ENCODE measurements at places on chromosomes 12 and 14.

- peak; percentile 28 for DNase-seq
Measured at GRCh38 chr12:131131808-131132117, 178.1 kb downstream of the ADGRD1 start.

DNA sequence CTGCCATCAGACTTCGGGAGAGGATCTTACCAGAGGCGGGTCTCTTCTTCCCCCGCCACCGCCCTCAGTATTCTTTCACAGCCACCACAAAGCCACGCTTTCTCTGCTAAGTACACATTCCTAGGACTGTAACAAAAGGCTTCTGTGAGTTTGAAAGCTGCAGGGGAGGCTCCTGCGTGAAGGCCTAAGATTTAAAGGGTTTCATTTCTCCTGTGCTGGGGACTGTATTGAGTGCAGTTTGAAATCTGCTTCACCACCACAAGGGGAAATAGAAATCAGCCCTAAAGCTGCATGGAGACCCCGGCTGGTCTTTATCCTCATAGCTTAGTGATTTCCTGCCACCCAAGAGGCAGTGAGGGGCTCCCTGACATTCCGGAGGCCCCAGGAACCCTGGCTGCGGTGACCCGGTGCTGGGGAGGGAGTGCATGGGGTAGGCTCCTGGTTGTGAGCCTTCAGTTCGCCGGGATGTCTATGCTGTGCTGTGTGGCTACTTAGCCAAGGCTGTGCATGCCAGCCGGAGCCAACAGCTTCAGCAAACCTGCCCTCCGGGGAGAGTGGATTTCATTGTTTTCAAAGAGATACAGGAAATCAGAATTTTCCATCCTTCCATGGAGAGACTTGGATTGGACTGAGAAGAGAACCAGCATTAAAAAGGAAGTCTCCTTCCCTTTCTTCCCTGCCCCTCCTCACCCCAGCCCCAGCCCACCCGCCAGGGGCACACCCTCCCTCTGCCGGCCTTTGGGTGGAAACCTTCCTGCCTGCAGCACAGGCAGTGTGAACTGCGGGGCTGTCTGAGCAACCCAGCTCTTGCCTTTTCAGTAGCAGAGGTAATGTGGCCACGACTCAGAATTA is 163.3 kb downstream of the ETV6 start:
- DNase-seq: peak; percentile 69

- peak; percentile 80 for DNase-seq
Measured at GRCh38 chr12:64621257-64621942, 11.1 kb downstream of the RASSF3 start.

DNA sequence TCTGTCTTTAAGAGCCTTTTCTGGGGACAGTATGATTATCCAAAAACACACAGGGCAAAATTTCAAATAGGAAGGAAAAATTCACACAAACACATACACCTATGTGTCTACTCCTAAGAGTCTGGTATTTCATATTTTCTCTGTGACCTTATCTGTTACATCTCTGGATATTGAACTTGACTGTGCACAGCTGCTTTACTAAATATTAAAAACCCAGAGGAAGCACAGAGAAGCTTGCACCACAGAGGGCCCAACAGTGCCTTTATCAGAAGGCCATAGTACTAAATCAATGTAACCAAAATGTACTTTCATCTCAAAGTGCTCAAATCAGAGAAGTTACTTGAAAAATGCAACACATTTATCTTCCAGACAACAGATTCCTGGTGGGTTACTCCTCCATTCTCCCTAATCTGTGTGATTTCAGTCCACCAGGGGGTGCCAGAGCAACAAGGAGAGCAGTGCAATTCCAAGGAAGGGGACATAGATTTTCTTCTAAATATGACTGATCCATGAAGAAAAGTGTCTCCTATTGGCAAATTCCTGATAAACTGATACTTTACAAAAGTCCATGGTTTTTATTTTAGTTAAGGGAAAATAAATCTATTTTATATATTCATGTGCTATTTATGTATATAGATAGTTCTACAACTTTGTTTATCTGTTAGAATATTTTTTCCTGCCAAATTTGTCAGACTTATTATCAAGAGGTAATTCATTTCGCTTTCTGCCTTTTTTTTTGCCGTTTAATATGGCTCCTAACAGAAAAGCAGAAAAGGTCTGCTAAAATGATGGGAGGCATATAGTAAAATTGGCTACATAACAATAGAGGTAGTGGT is 617.6 kb downstream of the LRFN5 start:
- DNase-seq: peak; percentile 42

DNA sequence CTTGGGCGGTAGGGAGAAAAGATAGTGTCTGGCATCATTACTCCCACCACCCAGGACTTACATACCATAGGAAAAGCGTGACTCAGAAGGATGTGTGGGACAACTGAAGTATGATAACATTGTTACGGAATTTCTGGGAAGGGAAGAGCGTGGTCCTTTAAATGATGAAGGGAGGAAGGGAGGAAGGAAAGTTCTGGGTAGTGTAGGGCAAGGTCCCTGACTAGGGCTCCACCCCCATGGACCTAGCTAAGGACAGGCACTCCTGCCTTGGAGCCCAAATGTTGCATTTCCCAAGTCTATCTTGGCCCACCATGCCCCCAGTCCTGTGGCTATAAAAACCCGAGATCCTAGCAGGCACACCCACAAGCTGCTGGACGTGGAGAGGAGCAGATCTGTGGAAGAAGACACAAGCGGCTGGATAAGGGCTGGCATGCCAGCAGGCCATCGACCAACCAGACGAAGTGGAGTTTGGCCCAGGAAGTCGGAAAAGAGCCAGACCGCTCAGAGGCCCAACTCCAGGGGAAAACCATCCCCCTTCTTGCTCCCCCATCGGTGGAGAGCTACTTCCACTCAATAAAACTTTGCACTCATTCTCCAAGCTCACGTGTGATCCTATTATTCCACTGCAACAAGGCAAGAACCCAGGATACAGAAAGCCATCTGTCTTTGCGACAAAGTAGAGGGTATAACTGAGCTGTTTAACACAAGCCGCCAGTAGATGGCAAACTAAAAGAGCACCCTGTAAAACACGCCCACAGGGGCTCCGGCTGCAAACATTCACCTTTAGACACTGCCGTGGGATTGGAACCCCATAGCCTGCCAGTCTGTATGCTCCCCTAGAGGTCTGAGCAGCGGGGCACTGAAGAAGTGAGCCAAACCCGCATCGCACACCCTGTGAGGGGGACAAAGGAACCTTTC is 23.0 kb upstream of the RAB21 start:
- DNase-seq: peak; percentile 48

DNA sequence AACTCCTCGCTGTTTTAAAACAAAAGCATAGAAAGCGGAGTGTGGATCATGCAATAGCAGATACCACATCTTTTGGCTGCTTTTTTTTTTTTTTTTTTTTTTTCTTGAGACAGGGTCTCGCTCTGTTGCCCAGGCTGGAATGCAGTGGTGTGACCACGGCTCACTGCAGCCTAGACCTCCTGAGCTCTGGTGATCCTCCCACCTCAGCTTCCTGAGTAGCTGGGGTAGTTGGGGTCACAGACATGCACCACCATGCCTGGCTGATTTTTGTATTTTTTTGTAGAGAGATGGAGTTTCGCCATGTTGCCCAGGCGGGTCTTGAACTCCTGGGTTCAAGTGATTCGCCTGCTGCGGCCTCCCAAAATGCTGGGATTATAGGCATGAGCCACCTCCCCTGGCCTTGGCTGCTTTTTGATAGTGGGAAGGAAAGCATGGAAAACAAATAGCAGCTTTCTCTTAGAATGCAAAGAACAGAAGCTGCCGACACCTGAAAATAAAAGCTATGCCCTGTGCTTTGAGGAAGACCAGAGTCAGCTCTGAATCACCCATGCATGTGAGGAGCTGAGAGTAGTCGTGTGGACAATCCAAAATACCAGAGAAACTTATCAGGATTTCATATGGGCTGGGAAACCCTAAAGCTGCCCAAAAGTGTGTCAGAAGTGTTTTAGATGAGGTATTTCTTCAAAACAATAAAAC is 3.6 kb upstream of the ELK3 start:
- no peak for DNase-seq

DNA sequence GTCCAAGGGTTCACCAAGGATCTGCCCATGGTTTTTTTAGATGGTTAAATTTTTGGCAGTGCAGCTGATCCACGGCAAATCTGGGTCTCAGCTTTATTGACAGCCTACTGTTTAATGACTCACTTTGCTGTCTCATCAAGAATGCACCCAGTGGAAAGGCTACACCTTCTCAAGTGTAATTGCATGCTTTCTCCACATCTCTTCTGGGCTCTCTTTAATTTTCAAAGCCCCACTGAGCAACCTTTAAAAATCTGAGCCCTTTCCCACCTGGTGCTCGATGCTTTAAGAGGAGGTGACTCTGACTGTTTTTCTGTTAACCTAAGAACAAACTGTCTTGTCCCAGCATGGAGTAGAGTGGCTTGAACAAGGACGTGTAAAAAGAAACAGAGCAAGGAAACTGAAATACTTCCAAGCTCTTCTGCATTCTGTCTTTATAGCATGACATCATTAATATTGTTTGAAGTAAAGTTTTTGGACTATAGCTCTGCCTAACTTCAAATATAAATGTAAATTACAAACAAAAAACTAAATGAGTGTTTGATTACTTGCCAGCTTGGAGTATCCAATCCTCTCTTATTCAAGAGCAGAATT is 214.2 kb upstream of the KRR1 start:
- peak; percentile 63 for DNase-seq
